ENCODE measurements at places on chromosomes 13 and 19.
A peak's percentile ranks its signal among the peaks of the same experiment; 100 is the strongest.

- no peak for DNase-seq
Measured at GRCh38 chr13:51355217-51355616, 15.7 kb downstream of the SERPINE3 start.

DNA sequence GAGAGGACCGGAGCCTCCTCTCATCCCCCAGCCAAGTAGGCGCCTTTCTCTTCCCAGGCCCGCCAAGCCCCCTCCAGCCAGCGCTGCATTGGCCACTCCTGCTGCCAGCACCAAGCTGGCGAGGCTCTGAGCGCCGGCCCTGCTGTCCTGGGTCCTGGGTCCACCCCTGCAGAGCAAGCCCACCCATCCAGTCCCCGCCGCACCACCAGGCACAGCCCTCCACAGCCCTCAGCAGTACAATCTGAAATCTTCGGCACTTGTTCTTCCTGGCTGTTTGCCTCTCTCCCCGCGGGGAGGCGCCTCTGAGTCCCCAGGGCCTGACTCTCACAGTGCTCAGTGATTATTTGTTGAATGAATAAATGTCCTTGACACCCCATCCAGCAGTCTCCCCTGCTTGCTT lies 236.4 kb upstream of the SGCG start:
- DNase-seq = no peak

GRCh38 chr19:56538761-56539263 lies at the start of gene ZFP28:
Gene ZFP28, plus strand, starts transcription at chr19:56538948. Its CDS starts 71 bp downstream, at chr19:56539019.
- peak; percentile 3 for DNase-seq

GRCh38 chr19:14381689-14382474 lies 638 bp downstream of the ADGRE5 start:
- DNase-seq = no peak

DNA sequence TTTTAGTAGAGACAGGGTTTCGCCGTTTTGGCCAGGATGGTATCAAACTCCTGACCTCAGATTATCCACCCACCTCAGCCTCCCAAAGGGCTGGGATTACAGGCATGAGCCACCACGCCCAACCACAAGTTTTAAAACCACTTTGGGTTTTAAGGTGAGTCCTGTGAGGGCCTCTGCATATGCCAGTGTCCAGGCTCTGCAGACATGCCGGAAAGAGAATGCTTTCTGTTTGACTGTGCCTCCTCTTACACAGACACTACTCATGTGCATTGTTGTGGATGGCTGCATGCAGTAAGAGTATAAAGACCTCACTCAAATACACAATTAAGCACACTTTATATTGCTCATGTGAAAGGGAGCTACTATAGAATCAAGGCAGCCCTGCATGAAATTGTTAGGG lies 20.8 kb upstream of the SLC25A30 start:
- DNase-seq = no peak

DNA sequence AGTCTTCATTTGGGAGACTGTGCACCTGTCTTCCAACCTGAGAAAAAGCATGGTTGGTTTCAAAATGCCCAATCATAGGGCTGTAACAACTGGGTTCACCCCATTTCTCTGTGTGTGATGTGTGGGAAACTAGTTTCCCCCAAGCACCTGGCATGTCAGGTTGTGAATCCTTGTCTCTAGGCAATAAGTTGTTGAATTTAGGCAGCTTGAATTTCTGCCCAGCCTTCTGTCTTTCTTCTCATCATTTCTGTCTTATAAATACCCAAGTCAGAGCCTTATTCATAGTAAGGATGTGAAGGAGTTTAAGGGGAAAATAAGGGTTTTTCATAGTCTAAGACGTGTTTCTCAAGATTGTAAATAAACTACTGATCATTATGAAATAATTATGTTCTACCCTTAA lies 170.7 kb upstream of the RNF113B start:
- no peak for DNase-seq

GRCh38 chr19:2167896-2168618 lies 4.3 kb downstream of the DOT1L start:
- DNase-seq = no peak

GRCh38 chr13:46683676-46684260 lies 113.2 kb downstream of the ESD start:
- no peak for DNase-seq

DNA sequence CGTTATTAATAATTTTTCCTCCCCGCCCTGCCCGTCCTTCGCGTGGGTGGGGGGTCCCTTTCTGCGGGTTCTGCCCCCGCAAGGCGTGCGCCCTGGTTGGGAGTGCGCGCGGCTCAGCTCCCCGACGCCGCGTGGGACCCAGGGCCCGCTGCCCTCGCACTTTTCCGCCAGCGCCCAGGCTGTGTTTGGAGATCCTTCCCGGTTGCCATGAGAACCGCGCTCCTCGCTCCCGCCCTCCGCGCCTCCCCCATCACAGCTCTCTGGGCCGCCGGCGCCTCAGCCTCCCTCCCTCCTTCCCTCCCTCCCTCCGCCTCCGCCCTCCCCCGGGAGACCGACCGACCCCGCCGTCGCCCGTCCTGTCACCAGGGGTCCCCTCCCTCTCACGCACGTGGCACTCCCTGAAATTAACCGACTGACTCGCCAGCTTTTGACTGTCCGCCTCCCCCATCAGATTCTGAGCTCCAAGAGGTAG lies 2.4 kb upstream of the SSBP4 start:
- no peak for DNase-seq

GRCh38 chr19:49042177-49042576 lies 1.5 kb upstream of the CGB5 start:
- DNase-seq = no peak

DNA sequence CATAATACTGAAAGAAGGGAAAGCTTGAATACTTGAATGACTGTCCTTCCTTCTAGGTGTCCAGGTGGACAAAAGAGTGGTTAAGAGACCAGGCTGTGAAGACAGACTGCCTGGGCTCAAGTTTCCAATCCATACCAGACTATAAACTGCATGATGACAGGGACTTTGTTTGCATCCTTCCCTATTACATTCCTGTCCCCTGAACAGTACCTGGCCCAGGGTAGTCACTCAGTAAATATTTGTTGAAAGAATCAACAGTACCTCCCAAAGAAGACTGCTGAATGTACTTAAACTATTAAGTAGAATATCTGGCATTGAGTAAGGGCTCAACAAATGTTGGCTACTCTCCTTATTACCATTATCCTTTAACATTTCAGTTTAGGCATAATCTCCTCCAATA lies 29.7 kb downstream of the MIPEP start:
- DNase-seq = no peak

DNA sequence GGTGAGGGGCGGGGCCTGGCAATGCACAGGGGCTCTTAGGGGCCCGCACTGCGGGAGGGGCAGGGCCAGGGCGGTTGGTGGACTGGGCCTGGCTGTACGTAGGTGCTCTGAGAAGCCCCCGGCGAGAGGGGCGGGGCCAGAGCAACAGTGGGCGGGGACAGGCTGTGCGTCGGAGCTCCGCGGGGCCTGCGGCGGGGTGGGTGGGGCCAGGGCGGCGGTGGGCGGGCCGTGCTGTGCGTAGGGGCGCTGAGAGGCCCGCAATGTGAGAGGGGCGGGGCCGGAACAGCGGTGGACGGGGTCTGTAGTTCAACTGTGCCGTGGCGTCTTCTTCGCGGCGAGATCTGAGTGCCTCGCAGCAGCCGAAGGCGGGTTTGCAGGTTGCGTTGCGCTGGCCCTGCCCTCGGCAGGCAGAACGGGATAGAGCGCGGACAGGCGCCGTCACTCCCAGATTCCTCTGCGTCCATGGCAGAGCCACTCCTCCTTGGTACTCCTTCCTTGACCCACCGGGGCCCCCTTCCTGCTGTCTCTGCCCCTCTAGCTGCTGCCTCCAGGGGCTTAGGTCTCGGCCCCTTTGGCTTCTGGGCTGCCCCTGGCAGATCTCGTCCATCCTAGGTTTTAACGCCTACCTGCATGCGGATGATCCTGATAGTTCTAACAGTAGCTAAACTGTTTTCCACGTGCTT lies 33.2 kb downstream of the CCNE1 start:
- peak; percentile 35 for DNase-seq

DNA sequence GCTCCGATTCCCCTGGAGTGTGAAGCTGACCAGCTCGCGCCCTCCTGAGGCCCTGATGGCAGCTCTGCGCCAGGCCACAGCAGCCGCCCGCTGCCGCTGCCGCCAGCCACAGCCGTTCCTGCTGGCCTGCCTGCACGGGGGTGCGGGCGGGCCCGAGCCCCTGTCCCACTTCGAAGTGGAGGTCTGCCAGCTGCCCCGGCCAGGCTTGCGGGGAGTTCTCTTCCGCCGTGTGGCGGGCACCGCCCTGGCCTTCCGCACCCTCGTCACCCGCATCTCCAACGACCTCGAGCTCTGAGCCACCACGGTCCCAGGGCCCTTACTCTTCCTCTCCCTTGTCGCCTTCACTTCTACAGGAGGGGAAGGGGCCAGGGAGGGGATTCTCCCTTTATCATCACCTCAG lies 20.3 kb downstream of the CKM start:
- DNase-seq = no peak

GRCh38 chr19:1700733-1701663 lies 48.6 kb upstream of the TCF3 start:
- no peak for DNase-seq

- no peak for DNase-seq
Measured at GRCh38 chr13:27117952-27118351, 53.7 kb downstream of the USP12 start.

- no peak for DNase-seq
Measured at GRCh38 chr13:104837756-104838155, 1697.7 kb downstream of the EFNB2 start.

DNA sequence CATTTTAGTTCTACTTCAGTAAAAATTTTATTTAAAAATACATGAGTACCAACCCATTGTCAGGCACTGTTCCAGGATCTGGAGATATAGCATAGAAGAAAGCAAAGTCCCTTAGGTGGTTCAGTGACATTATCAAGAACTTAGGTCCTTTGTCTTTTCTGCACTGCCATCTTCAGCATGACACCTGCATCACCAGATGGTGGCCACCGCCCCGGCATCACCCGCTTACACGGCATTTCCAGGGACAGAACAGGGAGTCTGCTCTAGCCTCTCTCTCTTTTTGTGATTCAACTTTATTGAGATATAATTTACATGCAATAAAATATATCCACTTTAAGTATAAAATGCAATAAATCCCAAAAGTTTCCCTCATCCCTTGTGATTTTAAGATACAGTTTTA lies 23.5 kb downstream of the DYRK1B start:
- DNase-seq = no peak

DNA sequence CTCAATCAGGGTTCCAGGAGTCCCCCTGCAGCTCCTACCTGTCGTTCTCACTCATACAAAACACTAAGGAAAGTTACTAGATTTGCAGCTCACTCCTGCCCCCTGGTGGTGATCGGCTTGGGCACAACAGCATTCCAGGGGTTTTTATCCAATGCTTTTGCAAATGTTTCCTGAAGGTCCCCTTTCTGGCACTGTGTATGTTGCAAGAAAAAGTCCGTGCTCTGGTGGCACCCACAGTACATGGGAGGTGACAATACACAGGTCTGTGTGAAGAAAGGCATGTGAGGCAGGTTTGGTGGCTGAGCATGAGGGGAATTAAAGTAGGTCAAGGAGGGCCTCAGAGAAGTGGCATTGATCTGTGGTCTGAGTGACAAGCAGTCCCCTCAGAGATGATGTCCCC lies 8.6 kb upstream of the TYK2 start:
- DNase-seq = no peak

DNA sequence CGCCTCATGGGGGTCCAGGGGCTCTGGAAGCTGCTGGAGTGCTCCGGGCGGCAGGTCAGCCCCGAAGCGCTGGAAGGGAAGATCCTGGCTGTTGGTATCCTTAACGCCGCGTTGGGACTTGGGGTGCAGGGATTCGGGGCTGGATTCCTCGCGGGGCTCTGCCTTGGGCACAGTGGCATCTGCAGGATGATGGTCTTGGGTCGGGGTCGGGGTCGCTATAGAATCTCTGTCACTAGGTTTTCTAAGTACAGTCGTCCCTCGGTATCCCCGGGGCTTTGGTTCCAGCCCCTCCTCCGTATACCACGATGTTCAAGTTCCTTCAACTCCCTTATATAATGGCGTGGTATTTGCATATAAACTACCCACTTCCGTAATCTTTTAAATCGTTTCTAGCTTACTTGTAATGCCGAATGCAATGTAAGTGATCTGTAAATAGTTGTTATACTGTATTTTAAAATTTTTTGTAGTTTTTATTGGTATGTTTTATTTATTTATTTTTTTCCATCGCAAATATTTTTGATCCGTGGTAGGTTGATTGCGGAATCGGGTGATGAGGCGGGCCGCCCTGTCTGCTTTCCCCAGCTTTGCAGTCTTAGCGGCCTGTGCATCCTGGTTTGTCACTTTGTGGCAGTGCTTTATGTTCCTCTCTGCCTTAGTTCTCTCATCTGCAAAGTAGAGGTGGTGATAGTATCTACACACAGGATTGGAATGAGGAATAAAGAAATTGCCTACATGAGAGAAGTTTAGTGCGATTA lies 606 bp downstream of the ERCC5 start:
- no peak for DNase-seq

DNA sequence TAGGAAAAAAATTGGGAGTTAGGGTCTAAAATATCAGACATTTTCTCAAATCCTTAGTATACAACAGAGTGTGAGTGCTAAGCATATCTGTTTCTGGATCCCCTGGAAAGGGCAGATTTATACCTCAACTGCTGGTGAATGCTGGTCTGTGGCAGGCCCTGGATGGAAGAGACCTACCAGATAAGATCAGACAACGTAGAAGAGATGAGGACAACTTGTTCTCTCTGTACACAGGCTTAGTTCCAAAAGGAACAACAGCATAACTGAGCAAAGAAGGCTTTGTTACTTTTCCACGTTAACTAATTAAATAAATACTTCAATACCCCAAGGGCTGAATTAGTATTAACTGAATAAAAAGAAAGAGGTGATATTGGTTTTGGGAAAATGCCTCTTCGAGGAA lies 1277.3 kb downstream of the SLITRK5 start:
- DNase-seq = no peak

- DNase-seq = no peak
Measured at GRCh38 chr19:6774821-6775707, 2.6 kb downstream of the VAV1 start.

DNA sequence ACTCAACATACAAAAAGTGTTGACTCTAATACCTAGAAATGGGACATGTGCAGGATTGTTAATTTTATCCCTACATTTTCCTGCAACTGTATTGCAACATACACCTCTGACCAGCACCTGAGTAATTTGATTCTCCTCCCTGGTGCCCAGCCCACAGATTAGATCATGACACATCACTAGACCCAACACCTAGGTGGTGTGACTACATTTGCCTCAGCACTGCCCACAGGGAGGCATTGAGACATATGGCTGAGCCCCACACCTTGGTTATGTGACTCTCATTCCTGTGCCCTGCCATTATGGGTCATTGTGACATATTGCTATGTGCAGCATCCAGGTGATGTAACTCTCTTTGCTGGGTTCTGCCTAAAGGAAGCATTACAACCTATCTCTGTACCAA lies 13.2 kb upstream of the ZNF254 start:
- DNase-seq = no peak
